ENCODE measurements at places on chromosomes 2 and 18.

DNA sequence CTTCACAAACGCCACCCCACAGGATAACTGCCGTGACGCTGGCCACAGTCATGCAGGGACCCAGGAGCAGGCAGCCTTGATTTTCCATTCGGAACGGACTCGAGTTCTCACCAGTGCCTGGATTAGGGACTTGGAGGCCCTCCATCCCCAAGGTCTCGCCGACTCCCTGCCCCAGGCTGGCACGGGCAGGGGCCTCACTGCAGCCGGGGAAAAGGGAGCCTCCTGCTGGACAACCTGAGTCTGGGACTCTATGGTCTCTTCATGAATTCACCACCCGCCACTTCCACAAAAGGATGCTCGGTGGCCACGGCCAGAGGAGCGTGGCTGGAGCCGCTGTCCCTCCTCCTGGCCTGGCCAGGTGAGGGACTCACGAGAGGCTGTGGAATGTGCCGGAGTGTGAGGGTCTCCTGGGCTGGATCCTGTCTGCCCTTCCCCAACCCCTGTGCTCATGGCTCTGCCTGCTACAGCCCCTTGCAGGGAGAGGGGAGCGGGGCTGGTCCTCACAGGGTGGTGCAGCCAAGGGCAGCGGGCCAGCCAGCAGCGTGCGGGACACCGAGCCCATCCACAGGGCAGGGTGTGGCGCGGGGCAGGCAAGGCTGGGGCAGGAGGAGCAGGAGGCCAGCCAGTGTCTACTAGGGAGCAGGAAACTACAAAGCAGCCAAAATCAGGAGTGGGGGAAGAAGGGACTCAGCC lies 42.3 kb downstream of the AQP12A start:
- DNase-seq, result peak; percentile 19

GRCh38 chr2:178943745-178944144 lies 106.2 kb downstream of the CCDC141 start:
- no peak for DNase-seq

GRCh38 chr18:26843760-26844159 lies 21.7 kb downstream of the AQP4 start:
- DNase-seq, result no peak

- DNase-seq, result no peak
Observed at GRCh38 chr2:8409461-8410260, 272.2 kb upstream of the ID2 start.

- DNase-seq, result no peak
Observed at GRCh38 chr2:229634601-229635370, 79.6 kb downstream of the DNER start.

- DNase-seq, result peak; percentile 66
Observed at GRCh38 chr2:102251042-102251848, 60.1 kb upstream of the IL1RL1 start.

- no peak for DNase-seq
Observed at GRCh38 chr2:144405982-144406788, 113.7 kb downstream of the ZEB2 start.

GRCh38 chr2:10135296-10136089 lies 13.0 kb downstream of the RRM2 start:
- no peak for DNase-seq

DNA sequence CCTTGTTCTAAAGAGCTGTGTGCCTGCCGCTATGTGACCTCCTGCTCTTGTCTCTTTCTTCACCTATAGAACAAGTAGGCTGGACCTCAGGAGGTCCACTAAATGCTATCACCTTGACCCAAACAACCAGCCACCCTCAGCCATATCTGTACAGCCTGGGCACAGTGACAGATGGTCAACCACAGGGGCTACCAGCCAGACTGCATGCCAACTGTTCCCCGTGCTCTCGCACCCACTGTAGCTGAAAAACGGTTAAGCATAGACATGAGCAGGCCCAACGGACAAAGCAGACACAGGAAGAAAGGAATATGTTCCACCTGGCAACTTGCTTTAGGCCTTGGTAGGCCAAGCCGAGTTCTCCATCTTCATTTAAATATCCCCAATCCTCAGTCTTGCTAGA lies 43.2 kb upstream of the ACAA2 start:
- no peak for DNase-seq

- DNase-seq, result no peak
Observed at GRCh38 chr2:218811382-218811781, 20.2 kb downstream of the PRKAG3 start.

DNA sequence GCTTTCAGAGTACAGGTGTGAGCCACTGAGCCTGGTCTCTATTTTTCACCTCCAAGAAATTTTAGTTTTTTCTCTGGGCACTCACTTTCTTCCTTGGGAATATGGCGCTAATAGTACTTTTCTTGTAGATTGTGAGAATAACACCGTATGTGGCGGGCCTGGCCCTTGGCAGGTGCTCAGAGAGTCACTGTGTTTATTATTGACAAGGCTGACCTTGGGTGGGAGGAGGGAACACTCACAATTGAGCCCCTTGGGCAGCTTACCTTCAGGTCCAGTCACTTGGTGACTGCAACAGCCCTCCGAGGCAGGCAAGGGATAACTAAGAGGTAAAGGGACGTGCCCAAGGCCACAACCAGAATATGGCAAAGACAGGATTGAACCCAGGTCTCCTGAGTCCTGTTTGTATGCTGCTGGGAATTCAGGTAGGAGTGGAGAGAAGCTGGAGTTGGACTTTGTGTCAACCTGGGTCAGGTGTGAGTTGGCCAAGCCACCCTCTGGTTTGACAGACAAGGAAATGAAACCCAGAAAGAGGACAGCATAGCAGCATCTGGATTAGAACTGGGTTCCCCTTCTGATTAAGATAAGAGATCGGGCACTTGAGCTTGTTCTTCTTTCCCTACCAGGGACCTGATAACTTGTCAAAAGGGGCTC lies 2.8 kb upstream of the STK25 start:
- DNase-seq, result no peak

DNA sequence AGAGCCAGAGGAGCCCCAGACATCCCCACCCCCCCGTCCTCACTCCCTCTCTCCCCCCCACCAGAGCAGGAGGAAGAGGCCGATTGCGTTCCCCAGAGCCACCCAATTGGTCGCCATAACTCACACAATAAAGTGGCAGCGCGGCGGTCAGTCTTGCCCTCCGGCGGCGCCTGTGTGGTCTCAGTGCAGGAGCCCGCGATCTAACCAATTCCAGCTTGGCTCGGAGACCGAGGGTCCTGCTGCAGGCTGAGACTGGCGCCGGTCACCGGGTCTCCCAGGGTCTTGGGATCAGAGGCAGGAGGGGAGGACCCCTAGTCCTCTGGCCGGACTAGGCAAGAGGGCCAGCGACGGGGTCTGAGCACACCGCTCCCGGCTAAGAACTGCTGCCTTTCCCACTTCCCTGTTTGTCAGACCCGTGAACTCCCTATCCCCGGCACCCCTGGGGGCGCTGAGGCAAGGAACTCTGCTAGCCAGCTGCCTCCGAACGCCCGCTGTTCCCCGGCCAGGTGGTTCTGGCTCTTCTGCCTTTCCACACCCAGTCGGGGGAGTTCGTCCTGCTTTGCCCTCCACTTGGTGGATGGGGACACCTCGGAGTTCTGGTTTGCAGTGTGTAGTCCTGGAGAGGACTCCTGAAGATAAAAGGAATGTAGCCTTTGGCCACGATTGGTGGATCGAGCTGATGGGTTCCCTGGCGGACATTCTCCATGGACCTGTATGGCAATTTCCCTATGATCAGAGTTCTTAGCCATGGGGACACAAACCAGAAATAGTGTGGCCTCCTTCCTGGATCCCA lies 1.0 kb upstream of the HOXD12 start:
- DNase-seq, result no peak

DNA sequence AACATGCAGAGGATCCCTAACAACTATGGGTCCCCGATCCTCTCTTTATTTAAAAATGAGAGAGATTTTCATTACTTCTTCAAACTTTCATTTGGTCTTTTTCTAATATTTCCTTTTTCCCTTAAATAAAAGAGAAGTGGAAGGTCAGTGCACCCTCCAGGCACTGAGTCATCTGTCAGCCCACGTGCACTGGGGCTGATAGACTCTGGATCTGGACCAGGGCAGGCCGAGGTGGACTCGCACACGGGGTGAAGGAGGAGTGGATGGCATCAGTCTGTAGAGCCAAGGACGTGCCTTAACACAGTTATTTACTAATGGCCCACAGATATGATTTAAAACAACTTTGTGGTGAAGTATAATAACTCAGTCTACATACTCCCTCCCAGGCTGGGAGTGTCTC lies 214.4 kb upstream of the TMEM200C start:
- no peak for DNase-seq

GRCh38 chr2:5980450-5981190 lies 288.4 kb downstream of the SOX11 start:
- DNase-seq, result no peak

DNA sequence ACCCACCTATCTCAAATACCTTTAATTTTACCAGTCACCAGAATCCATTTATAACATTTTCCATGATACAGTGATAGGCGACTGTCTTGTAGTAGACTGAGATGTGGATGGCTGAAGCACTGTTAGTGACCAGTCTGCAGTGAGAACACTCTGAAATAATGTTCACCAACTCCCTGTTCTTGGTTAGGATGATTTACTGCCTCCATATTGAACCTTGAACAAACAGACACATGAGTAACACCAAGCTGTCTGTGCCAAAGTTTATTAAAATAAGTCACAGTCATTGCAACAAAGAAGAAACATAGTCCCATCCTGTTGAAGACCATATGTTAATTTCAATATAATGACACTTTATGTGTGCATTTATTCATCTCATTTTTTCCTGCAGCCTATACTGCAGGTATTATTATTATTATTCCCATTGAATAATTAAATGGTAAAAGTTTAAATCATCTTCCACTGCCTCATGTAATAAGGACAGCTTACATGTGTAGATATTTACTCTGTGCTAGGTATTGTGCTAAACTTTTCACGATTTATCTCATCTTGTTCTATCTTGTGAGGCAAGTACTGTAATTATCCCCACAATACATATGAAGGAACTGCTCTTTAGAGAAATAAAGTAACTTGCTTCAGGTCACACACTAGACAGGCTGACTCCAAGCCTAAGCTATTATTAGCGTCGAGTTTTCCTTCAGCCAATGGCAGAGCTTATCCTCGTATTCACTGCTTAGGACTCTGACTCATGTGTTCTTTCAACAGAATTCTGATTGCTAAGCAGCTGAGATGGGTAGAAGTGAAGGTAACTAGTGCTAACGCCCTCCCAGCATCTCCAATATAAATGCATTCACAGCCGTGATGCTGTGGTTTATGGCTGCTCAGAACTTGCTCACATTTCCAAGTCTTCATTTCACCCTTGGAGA lies 62.5 kb downstream of the ONECUT2 start:
- no peak for DNase-seq

- DNase-seq, result no peak
Observed at GRCh38 chr2:81528852-81529480, 1224.4 kb upstream of the LRRTM1 start.

DNA sequence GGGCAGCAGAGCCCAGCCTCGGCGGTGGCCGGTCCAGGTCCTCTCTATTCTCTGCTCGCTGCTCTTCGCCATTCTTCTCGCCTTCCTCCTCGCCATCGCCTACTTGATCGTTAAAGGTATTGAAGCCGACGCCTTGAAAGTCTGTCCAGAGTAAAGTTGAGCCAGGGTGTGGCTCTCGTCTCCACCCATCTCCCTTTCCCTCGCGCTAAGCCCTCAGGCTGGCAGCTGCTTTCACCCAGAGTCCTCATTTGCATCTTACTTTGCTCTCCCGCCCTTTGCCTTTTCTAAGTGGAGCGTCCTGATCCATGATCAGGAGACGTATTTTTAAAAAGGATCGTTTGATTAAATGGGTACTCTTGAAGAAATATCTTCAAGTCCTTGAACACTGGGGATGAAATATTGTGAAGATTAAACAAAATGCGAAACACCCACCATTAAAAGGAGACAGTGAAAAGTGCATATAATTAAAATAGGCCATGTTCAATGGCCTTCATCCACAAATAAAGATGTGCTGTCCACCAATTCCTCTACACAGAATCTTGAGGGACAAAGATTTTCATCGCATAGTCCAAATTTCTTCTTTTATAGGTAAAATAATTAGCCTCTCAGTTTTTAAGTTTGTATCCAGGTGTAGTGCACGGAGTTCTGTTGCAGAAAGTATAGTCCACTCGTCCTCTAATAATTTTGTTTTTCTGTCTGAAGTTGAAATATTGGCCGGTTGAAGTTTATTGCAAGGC lies 657 bp downstream of the ARL6IP6 start:
- no peak for DNase-seq

GRCh38 chr2:8234253-8234652 lies 447.6 kb upstream of the ID2 start:
- DNase-seq, result no peak

DNA sequence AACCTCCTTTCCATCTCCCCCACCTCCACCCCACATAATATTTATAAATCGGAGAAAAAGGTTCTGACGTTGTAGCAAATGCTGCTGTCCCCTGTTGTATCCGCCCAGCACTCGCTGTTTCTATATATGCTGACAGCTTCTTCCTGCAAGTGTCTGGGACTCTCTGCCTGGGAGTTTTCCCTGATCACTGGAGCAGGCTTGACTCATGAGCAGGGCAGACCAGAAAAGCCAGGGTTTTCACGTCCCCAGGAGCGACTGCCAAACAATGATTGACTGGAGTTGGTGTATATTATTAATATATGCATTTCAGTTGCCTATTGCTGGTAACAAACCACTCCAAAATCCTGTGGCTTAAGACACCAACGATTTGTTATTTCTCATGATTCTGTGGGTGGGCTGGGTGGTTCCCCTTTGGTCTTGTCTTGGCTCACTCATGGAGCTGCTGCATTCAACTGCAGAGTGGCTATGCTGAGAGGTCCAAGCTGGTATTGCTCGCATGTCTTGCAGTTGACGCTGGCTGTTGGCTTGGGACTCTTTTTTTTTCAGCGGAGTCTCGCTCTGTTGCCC lies 21.2 kb upstream of the ASXL2 start:
- DNase-seq, result no peak

DNA sequence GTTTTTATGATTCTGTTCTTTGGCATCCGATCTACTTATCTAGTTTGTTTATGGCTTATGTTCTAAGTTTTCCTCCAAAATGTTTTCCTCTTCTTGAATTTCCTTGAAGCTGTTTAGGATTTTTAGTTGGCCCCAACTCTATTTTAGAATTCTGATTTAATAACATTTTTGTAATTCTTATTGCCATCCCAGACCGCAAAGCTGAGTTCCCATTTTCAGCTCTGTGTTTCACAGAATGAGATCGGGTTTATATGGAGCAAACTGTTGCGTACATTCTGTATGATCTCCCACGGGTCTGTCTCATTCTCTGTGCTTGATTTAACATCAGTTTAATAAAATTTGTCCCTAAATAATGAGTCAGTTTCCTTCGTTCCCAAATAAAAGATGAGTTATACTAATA lies 59.3 kb downstream of the DPP4 start:
- DNase-seq, result no peak

GRCh38 chr2:223104336-223105132 lies 52.5 kb downstream of the KCNE4 start:
- no peak for DNase-seq

- DNase-seq, result no peak
Observed at GRCh38 chr18:51655327-51655698, 457.8 kb upstream of the MEX3C start.
